Midbrain (tissue), 1 donor: ENCODE measurements at places on chromosomes 6 and 20.
A peak's percentile ranks its signal among the peaks of the same experiment; 100 is the strongest.

DNA sequence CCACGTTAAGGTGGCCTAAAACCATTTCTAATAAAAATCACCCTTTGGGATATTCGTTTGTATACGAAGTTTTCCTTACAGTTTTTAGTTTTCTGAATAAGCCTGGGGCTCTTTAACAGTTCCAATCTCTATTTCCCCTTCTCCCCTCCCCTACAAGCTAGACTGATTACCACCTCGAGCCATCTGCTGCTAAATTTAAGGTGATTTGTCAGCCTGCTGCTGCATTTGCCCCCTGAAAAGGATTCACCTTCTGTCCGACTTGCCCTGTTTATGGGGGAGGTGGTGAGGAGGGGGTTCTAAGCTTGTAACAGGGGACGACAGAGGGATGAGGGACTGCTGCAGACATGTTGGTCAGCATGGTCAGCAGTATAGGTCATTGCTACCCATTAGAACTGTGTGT, 146.3 kb downstream of the JARID2 start:
- DNase-seq, result no peak

- no peak for DNase-seq
Observed at GRCh38 chr20:48193627-48194425, 408.5 kb upstream of the SULF2 start.

DNA sequence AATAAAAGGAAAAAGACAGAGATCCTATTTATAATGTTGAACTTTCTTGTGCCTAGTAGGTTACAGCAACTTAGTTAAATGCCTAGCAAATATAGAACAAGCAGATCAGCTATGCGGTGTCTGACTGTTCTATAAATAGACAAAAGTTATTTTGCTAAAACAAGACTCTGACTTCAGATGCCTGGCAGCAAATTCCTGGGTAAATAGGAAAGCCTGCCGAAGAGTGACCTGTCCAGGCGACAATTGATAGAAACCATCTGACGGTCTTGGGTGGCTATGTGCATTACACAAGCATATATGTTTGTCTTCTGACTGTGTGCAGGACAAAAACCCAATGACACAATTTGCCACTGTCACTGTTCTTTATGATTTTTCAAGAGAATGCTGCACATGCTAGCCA, 38.0 kb upstream of the PDE10A start:
- no peak for DNase-seq

DNA sequence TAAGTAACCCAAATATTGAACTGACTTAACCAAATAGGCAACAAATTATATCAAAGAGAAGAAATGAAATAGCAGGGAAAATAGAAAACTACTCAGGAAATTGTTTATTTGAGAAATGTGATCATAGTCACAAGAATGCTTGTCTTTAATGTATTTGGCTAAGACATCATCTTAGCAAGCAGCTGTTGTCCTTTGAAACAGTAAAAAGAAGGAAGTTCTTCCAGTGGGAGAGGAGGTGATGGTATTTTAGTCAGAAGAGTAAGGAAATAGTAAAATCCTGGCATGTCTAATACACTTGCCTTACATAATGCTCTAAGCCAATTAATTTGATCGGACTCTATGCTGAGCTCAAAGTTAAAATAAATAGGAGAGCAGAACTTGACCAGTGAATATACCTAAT, 126.5 kb downstream of the EPM2A start:
- no peak for DNase-seq

GRCh38 chr6:34914358-34914757, 25.3 kb downstream of the ANKS1A start:
- no peak for DNase-seq

DNA sequence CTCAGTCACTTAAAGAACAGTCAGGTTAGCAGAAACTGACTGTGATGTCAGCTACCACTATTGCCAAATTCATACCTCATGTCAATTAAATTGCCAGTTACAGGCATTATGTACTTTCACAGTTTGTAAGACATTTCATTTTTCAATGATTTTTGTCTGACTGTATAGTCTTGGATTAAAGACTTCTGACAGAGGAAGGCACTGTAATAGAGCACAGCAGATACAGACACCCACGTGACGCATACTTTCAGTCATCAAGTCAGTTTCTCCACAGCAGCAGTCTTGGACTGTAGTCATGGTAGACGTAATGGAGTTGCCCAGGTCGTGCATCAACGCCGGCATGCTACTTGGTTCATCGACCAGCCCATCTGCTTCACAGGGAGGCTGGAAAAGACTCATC, 29.5 kb upstream of the ELOVL5 start:
- no peak for DNase-seq

- peak; percentile 10 for DNase-seq
Observed at GRCh38 chr20:10521068-10521831, 86.1 kb downstream of the SLX4IP start.

DNA sequence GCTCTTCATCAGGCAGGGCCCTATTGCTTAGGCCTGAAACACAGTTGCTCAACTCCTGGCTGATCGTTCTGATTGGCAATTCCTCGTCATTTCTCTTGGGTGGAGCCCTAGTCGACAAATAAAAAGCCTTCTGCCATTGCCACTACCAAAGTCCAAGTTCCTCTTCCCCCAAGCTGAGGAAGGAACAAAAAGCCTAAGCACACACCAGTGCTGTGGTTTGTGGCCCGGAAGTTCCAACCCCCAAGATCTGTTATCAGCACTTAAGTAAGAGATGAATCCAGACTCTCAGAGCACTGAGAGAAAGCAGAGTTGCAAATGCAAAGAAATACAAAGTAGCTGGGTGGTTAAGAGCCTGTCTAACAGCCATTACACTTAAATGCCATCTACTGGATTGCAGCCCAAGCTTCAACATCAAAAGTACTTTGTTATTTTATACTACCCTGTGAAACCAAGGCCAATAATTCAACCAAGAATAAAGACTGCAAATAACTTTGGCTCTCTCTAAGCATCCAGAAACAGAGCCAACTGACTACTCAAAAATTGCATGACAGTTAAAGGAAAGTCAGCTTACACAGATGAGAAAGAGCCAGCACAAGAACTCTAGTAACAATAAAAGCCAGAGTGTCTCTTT, 1024.0 kb downstream of the GRIK2 start:
- no peak for DNase-seq

- no peak for DNase-seq
Observed at GRCh38 chr6:169316651-169317050, 63.0 kb upstream of the THBS2 start.

DNA sequence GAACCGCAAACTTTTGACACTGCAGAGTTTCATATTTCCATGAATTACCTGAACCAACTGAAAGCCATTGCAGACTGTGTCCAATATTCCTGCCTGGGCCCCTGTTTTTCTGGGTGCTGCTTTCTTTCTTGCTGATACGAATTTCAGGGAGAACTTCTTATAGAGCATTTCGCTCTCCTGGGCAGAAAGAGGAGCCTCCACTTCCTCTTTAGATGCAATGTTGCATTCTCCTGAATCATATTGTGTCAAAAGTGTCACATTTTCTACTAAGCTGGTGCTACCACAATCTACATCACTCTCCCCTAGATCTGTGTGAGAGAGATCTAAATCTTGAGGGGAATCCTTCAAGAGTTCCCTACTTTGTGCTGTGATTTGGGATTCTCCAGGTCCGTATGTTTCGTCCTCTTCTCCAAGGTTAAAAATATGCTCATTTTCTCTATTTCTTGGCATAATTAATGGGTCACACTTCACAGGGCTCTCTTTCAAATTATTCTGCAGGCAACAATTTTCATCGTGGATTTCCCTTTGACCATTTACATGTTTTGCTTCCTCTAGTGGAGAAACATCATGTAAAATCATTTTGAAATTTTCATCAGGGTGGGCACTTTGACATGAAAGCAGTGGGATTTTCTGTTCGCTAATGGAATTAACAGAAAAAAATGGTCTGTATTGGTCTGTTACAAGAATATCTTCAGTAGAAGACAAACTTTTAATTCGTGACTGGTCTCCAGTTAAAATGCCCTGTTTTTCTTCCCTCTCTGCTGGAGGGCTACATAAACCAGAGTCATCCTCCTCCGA, 102.3 kb downstream of the DST start:
- DNase-seq, result no peak

DNA sequence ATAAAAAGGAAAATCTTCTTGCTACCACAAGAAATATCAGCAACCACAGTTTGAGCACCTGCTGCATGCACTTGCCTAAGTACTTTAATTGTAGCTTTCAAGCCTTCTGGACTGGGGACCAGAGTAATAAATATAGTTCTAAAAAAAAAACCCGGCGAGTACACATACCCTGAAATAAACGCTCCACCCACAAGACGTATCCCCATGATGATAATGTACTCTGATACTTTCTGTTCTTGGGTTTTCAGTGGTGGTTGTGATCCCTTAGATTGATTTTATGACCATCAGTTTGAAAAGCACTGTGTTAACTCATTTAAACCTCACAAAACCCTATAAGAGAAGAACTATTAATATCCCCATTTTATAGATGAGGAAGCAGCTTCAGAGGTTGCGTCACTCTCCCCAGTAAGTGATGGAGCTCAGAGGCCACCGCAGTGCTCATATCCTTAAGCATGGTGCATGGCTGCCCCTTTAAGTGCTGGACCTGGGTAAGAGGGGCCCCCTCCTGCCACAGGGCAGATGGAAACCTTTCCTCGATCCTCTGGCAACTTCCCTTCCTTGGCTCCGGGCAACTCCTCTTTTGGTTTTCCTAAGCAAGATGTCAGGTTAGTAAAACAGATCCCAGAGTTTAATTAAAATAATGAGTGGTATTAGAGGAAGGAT, 67.3 kb downstream of the KCNB1 start:
- no peak for DNase-seq

DNA sequence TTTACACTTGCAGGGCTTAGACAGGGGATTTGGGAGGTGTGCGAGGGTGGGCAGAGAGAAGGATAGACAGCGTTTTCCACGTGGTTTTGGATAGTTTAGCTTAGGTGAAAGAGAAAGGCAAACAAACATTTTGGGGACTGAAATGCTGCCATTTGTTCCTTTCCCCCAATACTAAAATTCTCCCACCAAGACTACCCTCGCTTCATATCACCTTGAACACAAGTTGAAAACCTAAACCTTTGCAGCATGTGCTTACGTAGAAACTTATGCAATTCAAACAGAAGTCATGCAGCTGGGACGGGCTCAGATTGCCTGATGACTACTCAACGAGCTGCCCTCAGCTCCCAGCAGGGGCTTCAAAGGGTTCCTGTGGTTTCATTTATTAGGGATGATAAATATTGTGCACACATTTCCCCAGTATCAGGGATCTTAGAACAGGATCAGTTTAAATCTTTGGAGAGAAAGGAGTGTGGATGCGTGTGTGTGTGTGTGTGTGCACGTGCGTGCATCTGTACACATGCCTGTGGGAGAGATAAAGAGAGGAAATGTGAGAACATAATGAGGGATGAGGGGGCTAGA, 77.3 kb downstream of the SLC22A23 start:
- DNase-seq, result no peak

DNA sequence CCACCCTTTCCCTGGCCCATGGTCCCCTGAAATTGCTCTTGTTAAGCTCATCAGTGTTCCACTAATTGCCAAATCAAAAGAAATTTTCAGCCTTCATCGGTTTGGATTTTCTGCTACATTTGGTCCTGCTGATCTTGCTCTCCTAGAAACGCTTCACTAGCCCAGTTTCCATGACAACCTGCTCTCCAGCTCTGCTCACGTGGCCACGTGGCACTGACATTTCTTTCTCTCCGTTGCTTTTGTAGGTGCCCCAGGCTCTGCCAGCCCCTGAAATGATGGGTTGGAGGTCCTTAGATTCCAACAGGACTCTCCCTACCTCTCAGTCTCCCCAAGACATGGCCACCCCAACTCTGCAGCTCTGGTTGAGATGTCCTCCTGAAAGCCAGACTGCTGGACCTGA, 45.8 kb upstream of the NNAT start:
- peak; percentile 8 for DNase-seq

DNA sequence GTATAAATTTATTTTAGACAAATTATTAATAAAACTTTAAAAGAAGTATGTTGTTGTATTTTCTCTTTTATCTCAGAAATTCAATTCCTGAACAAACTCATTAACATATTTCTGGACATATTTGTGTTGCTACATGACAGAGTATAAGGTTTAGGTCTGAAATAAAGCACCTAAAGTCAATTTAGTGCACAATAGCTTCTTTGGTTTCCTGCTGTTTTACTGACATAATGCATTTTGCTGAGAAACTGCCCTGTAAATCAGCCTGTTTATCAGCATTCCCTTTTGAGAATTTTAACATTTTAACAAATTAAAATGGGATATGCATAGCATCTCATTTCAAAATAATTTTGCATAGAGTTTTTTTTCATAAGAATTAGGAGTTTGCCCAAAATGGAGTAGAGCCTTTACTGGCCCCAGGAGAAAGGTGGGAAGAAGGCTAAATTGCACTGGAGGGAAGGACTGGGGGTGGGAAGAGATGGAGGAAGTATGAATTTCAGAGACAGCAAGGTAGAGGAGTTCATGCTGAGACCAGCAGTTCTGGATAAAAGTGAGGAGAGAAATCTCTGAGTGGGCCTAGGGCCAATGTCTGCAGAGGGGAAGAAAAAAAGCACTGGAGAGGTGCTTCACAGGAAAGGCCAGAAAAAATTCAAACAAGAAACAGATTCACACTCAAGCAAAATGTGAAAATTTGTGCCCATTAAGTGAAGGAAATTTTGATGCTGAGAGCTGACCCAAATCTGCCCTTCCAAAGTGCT, 324.2 kb upstream of the HSF2 start:
- DNase-seq, result no peak

- DNase-seq, result no peak
Observed at GRCh38 chr6:20160541-20161283, 51.6 kb downstream of the MBOAT1 start.

DNA sequence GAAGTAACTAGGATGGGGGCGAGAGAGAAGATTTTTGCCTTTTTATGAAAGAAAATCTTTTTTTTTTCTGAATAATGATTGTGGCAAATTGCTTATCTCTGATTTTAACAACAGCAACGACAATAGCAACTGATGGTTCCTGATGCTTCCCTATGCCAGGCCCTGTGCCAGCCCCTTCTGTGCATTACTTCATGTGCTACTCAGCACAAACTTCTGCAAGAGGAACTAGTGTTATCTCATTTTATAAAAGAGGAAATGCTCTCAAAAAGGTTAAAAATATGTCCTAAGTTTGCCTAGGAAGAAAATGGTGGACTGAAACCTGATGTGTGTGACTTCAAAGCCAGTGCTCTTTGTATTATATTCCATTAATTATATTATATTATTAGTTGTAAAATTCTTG, 74.0 kb upstream of the RALGAPA2 start:
- DNase-seq, result no peak

DNA sequence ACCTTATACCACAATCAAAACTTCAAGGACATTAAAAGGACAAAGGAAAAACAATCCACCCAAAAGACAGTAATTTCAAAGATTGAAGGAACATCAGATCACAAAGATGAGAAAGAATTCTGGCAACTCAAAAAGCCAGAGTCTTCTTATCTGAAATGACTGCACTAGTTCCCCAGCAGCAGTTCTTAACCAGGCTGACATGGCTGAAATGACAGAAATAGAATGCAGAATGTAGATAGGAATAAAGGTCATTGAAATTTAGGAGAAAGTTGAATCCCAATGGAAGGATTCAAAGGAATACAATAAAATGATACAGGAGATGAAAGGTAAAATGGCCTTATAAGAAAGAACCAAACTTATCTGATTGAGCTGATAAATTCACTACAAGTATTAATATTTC, 231.4 kb downstream of the CD109 start:
- no peak for DNase-seq

- DNase-seq, result no peak
Observed at GRCh38 chr6:71277926-71278600, 10.5 kb upstream of the OGFRL1 start.
